SK-MEL-5 (cell line): ENCODE measurements at places on chromosomes 13 and 19.

DNA sequence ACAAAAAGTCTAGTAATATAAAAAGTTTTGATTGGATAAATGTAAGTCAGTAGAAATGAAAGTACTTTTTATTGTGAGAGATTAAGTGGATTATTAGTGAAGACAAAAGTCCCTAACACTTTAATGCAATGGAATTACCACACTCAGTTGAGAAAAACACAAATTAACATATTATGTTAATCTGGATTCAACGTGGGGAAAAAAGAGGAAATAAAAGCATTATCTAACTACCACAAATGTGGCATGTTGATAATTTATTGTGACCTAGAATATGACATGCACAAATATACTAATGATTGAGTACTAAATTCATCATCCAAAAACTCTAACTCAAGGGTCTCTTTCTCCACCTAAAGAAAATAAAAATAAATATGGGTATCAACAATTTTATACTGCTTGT lies 41.5 kb downstream of the FOXO1 start:
- DNase-seq, result no peak

- no peak for DNase-seq
Measured at GRCh38 chr13:100088273-100088643, 635 bp upstream of the PCCA start.

GRCh38 chr13:113842336-113843062 lies 21.4 kb downstream of the GAS6 start:
- DNase-seq, result no peak

- DNase-seq, result no peak
Measured at GRCh38 chr19:801030-801860, 4.0 kb downstream of the PTBP1 start.

DNA sequence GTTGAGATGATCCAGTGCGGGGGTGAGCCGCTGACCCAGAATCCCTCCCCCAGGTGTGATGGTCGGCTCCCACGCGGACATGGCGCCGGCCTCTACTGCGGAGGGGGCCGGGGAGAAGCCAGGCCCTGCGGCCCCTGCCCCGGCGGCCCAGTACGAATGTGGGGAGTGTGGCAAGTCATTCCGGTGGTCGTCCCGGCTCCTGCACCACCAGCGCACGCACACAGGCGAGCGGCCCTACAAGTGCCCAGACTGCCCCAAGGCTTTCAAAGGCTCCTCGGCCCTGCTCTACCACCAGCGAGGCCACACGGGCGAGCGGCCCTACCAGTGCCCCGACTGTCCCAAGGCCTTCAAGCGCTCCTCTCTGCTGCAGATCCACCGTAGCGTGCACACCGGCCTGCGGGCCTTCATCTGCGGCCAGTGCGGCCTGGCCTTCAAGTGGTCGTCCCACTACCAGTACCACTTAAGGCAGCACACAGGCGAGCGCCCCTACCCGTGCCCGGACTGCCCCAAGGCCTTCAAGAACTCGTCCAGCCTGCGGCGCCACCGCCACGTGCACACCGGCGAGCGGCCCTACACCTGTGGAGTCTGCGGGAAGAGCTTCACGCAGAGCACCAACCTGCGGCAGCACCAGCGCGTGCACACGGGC lies 3.7 kb upstream of the NAT14 start:
- DNase-seq, result no peak

DNA sequence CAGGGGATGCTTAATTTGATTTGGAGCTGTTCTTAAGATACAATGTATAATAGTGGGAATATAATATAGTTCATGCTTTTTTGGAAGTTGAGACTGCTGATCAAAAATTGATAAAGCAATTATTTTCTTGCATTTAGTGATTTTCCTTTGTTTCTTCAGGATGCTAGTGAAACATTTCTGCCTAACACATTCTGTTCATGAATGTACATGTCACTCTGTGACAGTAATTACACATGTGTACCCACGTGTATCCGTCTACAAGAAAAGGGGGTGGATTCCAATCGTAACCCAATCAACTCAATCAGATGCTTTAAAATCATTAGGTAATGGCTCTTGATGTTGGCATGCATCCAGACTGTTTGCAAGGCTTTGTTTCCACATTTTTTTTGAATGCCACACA lies 5.0 kb upstream of the FRY start:
- DNase-seq, result no peak

GRCh38 chr13:109274188-109274821 lies 512.1 kb downstream of the IRS2 start:
- DNase-seq, result no peak

DNA sequence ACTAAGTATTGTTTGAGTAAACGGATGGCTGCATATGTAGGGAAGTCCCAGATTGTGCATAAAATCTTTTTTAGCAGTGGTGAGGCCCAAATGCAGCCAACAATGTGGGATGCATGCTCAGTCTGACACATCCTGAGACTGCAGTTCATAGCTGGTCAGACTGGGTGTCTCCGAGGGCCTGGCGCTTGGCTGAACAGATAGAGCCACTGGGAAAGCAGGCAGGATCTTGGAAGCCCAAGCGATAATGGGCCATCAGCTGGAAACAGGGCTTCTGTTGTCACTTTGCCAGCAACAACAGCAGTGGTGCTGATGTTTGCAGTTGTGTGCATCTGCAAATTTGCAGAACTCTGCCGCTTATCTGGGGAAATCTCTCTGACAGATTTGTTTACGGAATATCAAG lies 36.1 kb downstream of the MTUS2 start:
- no peak for DNase-seq

DNA sequence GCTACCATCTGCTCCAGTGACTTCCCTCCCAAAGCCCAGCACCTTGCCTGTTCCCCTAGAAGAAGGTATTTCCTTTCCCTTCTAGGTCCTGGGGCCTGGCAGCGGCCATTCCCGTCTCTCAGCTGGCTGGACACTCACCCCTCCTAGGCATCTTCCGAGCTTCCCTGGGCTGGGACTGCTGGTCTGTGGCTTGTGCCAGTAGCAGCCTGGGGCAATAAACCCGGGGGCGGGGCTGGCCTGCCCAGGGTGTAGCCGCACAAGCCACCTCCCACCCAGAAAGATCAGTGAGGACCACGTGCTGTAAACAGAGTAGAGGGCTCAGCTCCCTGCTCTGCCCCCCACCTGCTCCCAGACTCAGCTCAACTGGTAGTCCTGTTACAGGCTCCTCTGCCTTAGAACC lies 15.0 kb downstream of the LIPE start:
- DNase-seq, result peak; percentile 39

DNA sequence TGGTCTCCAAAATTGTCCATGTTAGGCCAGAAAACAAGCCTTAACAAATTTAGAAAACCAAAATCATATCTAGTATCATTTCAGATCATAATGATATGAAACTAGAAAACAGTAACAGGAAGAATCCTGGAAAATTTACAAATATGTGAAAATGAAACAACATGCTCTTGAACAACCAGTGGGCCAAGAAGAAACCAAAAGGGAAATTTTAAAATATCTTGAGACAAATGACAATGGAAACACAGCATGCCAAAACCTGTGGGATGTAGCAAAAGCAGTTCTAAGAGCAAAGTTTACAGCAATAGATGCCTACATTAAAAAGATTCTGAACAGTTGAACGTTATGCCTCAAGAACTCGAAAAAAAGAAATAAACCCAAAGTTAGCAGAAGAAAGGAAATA lies 32.6 kb downstream of the VWA8 start:
- no peak for DNase-seq

GRCh38 chr13:58500938-58501337 lies 869.4 kb downstream of the PCDH17 start:
- no peak for DNase-seq

- no peak for DNase-seq
Measured at GRCh38 chr13:111857336-111857735, 209.6 kb upstream of the SOX1 start.

- DNase-seq, result no peak
Measured at GRCh38 chr13:64938660-64939059, 2291.5 kb downstream of the PCDH9 start.

- peak; percentile 35 for DNase-seq
Measured at GRCh38 chr13:101289764-101290163, 126.5 kb downstream of the NALCN start.

DNA sequence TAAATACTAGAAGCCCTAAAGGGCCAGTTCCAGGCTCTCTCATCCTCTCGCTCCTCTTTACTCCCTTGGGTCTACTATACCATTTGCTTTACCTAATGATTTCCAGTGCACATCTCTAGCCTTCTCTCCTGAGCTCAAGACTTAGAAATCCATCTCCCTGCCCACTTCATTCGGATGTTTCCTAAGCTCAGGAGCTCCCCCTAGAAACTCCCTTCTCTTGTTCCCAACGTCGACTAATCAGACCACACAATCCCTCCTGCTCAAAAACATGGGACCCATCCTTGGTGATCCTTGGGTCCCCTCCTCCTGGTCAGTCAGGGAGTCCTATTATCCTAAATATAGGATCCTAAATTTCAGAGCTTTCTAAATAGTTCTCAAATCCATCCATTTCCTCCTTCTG lies 21.1 kb upstream of the STK24 start:
- DNase-seq, result peak; percentile 66

GRCh38 chr19:27734496-27735220 lies 1478.3 kb downstream of the UQCRFS1 start:
- DNase-seq, result no peak

DNA sequence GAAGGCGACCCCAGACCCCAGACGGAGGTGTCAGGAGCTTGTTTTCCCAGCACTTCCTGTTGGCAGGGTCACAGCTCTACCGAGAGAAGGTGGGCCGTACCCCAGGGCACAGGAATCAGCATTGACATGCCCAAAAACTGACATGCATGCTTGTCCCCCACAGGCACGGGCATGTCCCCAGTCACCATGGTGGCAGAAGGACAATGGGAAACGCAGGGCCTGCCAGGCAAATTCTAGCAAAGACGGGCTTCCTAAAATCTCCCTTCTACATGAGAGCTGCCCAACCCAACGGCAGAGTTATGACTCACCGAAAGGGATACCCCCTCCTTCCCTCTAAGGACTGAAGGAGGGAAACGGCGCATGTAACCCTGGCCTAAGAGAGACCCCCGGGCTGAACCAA lies 18.5 kb downstream of the TSHZ3 start:
- DNase-seq, result no peak

- DNase-seq, result no peak
Measured at GRCh38 chr13:109819874-109820273, 33.5 kb upstream of the IRS2 start.

DNA sequence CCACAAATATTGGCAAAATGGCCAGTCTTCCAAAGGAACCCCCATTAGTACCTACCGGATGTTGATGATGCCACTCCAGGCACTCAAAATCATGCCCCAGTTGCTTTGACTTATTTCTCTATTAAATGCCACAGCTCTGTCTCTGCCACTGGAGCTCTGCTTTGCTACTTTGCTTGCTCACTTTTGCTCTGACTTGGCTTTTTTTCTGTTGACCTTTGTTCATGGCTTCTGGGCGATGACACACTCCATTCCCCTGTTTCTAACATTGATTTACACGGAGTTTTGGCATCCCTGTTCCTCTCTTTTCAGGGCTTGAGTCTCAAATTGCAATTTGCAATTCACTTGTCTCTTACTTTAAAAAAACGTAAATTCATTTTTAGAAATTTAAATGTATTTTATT lies 217.1 kb upstream of the SPRY2 start:
- no peak for DNase-seq

- DNase-seq, result peak; percentile 99
Measured at GRCh38 chr19:31408460-31409124, 59.4 kb upstream of the TSHZ3 start.

GRCh38 chr13:29125191-29125933 lies 305.2 kb downstream of the MTUS2 start:
- DNase-seq, result no peak

GRCh38 chr13:33806470-33807248 lies 11.3 kb upstream of the RFC3 start:
- DNase-seq, result no peak
